ENCODE measurements at places on chromosomes 1 and 21. TPM values are rescaled to one million over a fixed set of nuclear protein-coding genes. Genes with fewer than 3 reads are reported as not detected.

PRR9 gene
- not detected for total RNA-seq

MPZ gene
- 1.7 TPM for total RNA-seq

ZNF436 gene
- total RNA-seq = 17.4 TPM

OR10Z1 gene
- total RNA-seq = not detected

TNFSF4 gene
- total RNA-seq = 1.4 TPM

MAN1C1 gene
- 1.8 TPM for total RNA-seq

TCHHL1 gene
- not detected for total RNA-seq

PAPPA2 gene
- 0.09 TPM for total RNA-seq

S100A8 gene
- total RNA-seq = not detected

PIGR gene
- not detected for total RNA-seq

OR6K3 gene
- total RNA-seq = not detected

GJA5 gene
- total RNA-seq = 0.09 TPM

KIFAP3 gene
- 21.7 TPM for total RNA-seq

ESPN gene
- total RNA-seq = 0.69 TPM

CYP4A22 gene
- total RNA-seq = not detected

PTGER3 gene
- under 0.01 TPM for total RNA-seq

PDC gene
- not detected for total RNA-seq

MIXL1 gene
- total RNA-seq = not detected

TRIM67 gene
- total RNA-seq = not detected

SLC27A3 gene
- 59.6 TPM for total RNA-seq

CADM3 gene
- not detected for total RNA-seq

PTPRC gene
- not detected for total RNA-seq

ANKRD34A gene
- total RNA-seq = under 0.01 TPM

TTC24 gene
- not detected for total RNA-seq

STYXL2 gene
- not detected for total RNA-seq

ATP1A2 gene
- not detected for total RNA-seq

SLC9C2 gene
- not detected for total RNA-seq

RHCE gene
- 0.69 TPM for total RNA-seq

GUCA2A gene
- not detected for total RNA-seq

OVAAL gene
- total RNA-seq = not detected

ILDR2 gene
- under 0.01 TPM for total RNA-seq

TPR gene
- total RNA-seq = 81.6 TPM

PSRC1 gene
- total RNA-seq = 1.0 TPM

INAVA gene
- not detected for total RNA-seq

TRIM58 gene
- total RNA-seq = 0.33 TPM

OR2G6 gene
- total RNA-seq = not detected

HSD3B1 gene
- not detected for total RNA-seq

OR2L5 gene
- total RNA-seq = not detected

SETDB1 gene
- total RNA-seq = 30.1 TPM

CD5L gene
- total RNA-seq = not detected

SPATA6 gene
- total RNA-seq = 2.1 TPM

LAD1 gene
- 0.22 TPM for total RNA-seq

CYP4Z1 gene
- total RNA-seq = not detected

SHISAL2A gene
- total RNA-seq = not detected

PRDM15 gene
- 2.5 TPM for total RNA-seq

CRYBG2 gene
- total RNA-seq = 0.33 TPM

DISP1 gene
- 0.65 TPM for total RNA-seq

UBL4B gene
- total RNA-seq = not detected

HCRTR1 gene
- 5.3 TPM for total RNA-seq

TMEM82 gene
- not detected for total RNA-seq

CRABP2 gene
- not detected for total RNA-seq

PTPN7 gene
- total RNA-seq = not detected

POU2F1 gene
- 5.7 TPM for total RNA-seq

RCSD1 gene
- total RNA-seq = 27.4 TPM

EFNA3 gene
- total RNA-seq = 1.4 TPM

FAM72B gene
- 2.1 TPM for total RNA-seq
